ENCODE measurements at places on chromosomes 5 and 9.

- no peak for DNase-seq
Observed at GRCh38 chr9:120446671-120447070, 133.3 kb downstream of the CDK5RAP2 start.

DNA sequence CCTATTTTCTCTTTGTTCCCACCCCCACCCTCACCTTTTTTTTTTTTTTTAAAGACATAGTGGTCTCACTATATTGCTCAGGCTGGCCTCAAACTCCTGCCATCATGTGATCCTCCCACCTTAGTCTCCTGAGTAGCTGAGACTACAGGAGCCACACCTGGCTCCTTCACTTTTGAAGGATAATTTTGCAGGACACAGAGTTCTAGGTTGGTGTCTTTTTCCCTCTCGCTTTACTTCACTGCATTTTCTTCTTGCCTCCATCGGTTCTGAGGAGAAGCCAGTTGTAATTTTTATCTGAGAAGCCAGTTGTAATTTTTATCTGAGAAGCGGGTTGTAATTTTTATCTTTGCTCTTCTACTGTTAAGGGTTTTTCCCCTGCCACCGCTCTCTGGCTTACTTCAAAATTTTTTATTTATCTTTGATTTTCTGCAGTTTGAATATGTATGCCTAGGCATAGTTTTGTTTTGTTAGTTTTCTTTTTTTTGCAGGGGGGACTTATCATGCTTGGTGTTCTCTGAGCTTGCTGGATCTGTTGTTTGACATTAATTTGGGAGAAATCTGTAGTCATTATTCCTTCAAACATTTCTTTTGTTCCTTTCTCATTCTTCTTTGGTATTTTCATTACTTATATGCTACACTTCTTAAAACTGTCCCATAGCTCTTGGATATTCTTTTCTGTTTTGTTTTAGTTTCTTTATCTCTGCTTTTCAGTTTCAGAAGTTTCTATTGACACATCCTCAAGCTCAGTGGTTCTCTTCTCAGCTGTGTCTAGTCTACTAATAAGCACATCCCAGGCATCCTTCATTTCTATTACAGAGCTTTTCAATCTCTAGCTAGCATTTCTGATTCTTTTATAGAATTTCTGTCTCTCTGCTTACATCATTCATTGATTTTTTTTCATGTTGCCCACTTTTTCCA is 148.2 kb upstream of the CHD1 start:
- DNase-seq = no peak

DNA sequence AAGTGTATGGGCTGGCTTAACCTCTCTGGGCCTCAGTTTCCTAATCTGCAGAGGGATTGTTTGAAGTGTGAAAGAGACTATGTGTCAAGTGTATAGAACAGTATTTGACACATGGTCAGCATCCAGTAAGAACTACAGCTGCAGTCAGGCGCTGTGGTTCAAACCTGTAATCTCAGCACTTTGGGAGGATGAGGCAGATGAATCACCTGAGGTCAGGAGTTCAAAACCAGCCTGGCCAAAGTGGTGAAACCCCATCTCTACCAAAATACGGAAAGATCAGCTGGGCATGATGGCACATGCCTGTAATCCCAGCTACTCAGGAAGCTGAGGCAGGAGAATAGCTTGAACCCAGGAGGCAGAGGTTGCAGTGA is 31.9 kb upstream of the STING1 start:
- no peak for DNase-seq

DNA sequence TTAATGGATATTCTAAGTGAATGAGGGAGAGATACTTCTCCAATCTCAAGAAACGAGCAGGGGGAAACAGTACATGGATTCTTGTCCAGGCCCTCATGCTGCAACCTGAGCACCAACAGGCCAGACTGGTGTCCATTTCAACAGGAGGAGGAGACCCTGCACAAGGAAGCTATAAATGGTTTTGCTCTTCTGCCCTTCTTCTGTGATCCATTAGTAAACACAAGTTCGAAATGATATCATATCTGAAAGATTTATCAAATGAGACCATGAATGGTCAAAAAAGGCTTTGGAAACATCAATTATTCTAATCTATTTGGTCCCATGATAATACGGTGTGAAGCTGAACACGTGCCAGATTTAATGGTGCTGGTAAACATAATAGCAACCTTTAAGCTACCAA is 109.8 kb downstream of the NR6A1 start:
- no peak for DNase-seq

- DNase-seq = no peak
Observed at GRCh38 chr9:106929471-106930177, 66.7 kb downstream of the ZNF462 start.

DNA sequence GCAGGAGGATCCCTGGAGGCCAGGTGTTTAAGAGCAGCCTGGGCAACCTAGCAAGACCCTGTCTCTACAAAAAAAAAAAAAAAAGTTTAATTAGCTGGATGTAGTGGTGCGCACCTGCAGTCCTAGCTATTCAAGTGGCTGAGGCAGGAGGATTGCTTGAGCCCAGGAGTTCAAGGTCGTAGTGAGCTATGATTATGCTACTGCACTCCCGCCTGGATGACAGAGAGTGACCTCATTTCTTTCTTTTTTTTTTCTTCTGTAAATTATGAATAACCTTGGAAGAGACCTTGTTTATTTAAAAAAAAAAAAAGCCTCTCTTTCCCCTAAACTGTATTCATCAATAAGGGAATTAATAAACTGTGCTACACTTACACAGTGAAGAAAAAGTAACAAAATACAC is 43.6 kb upstream of the SLC30A5 start:
- no peak for DNase-seq

DNA sequence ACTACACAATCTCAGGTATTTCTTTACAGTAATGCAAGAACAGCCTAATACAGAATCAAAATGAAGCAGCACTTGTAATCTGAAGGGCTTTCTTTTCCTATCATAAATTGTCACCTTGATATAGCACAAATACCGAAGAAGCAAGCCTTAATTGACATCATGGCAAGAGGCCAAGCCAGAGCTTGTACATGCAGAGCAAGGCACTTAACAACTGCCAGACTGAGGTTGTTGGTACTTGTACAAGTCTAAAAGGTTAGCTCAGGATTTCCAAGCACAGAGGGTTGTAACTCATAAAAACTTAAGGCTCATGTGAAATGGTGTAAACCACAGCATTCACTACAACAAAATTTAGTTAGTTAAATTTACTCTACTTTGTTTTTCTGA is 158.8 kb upstream of the SPEF2 start:
- no peak for DNase-seq

DNA sequence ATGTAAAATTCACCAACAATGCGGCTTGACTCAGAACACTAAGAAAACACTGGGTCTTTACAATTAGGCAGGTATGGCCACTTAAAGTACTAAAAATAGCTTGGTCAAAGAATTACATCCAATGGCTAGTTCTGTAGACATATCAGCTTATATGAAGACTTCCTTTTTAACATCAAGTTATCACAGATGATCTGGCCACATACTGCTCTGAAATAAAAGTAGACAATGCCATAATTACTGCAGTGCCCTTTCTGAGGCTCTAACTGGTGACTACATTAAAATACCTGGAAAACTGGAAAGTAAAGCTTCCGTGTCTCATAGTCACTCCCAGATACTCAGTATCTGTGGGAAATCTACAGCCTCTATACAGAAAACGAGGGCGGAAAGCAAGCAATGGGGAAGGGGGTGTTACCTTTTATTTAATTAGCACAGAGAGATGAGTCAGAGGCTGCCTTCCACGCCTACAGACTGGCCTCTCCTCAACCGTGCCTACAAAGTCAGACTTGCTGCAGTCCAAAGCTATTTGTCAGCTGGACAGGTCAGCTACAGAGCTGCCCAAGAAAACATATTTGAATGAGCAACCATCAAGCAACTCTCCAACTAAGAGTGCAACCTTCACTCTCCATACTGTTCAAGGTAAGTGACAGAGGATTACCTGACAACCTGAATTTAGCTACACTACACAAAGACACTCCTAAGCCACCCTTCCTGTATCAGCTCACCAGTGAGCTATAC is 8.7 kb downstream of the SERINC5 start:
- no peak for DNase-seq

GRCh38 chr9:27487128-27487640 is 36.9 kb upstream of the IFNK start:
- DNase-seq = no peak

- DNase-seq = no peak
Observed at GRCh38 chr5:164439799-164440198, 934.4 kb downstream of the MAT2B start.

GRCh38 chr9:30348904-30349303 is 2035.5 kb upstream of the ACO1 start:
- DNase-seq = no peak

DNA sequence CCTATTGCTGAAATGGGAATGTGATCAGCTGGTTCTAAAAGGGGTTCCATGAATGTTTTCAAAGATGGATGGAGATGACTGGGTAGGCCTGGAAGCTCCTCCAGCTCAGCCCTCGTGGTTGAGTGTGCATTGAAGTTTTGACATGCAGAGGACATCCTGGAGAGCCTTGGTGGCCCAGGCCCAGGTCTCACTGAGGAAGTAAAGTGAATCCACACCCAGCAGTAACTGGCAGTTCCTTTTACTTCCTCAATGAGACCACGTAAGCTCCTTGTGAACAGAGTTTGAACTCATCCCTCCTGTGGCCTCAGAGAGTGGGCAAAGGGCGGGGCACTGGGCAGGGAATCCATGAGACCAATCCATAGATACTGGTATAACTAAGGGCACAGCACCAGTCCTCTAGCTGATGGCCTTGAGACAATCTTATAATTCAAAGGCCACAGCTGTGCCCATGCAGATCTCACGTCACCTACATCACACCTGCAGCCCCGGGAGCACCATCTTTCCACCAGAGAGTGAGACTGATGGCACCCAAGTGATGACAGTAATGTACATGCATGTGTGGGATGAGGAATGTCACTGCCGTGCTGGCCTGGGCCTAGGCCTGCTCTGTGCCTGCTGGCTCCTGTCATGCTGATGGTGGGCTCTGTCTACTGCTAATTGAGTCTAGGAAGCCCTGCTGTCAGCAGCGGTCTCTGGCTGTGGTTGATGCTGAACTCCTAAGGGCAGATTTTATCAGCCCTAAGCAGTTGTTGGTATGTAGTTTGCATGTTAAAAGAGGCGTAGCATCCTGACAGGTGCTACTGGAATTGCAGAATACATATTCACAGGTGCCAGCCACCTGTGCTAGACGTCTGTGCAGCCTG is 257.8 kb downstream of the FSTL4 start:
- DNase-seq = no peak

- no peak for DNase-seq
Observed at GRCh38 chr9:104138243-104138868, 44.2 kb downstream of the SMC2 start.

GRCh38 chr9:120905315-120906164 is 21.1 kb downstream of the TRAF1 start:
- DNase-seq = no peak

DNA sequence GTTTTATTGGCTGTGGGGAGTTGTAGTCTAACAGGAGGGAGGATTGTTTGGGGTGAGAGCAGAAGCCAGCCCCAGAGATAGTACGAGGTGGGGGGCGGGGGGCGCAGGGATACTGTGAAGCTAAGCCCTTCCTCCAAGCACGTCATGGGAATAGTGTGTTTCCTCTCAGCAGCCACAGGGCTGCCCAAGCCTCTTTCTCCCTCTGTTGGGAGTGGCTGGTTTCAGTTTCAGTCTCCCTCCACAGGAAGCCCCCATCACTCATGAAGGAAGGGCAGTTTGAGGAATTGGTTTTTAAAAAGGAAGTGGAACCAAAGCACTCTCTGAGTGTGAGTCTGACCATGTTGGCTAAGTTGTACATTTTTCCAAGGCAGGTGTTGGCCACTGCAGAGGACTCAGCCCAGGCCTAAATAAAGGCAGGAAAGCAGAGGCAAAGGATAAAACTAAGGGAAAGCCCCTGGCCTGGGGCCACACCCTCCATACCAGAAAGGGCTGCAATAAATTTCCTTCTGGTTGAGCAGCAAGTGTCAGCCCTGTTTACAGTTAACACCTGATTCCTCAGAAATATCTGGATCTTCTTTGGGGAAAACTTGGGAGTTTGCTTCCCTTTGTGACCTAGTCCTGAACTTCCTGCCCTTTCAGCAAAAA is 3.2 kb downstream of the RAB24 start:
- no peak for DNase-seq

DNA sequence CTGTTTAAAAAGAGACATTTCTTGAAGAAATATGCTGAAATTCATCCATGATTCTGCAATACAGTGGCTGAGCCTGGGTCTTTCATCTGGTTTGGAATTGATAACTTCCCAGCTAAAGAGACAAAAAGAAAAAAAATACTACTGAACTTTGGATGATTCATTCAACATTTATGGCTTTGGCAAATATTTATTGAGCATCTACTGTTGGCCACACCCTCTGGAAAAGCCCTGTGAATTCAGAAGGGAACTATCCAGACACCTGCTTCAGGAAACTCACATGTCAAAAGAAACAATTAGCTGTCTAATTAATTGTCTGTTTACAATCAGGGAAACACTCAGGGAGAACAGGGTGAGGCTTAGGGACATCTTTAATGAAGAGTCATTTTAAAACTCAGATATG is 17.8 kb upstream of the ZNF622 start:
- DNase-seq = no peak

- DNase-seq = no peak
Observed at GRCh38 chr5:9251379-9251980, 294.4 kb downstream of the SEMA5A start.

- DNase-seq = no peak
Observed at GRCh38 chr9:137968235-137968634, 90.7 kb downstream of the CACNA1B start.

DNA sequence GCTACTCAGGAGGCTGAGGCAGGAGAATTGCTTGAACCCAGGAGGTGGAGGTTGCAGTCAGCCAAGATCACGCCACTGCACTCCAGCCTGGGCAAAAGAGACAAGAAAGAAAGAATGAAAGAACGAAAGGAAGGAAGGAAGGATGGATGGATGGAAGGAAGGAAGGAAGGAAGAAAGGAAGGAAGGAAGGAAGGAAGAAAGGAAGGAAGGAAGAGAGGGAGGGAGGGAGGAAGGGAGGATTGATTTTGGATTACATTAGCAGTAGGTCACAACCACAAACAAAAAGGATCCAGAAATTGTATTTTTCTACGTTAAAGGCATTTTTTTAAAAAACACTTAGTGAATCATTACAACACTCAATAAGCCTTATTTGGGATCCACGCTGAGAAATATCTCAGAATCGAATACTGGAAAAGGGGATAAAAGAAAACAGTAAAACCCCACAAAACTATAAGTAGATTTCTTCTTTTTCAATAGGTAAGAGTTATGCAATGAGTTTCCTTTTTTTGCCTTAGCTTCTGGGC is 136.9 kb upstream of the FREM1 start:
- DNase-seq = no peak

GRCh38 chr9:70374962-70375618 is 39.4 kb downstream of the KLF9 start:
- no peak for DNase-seq

DNA sequence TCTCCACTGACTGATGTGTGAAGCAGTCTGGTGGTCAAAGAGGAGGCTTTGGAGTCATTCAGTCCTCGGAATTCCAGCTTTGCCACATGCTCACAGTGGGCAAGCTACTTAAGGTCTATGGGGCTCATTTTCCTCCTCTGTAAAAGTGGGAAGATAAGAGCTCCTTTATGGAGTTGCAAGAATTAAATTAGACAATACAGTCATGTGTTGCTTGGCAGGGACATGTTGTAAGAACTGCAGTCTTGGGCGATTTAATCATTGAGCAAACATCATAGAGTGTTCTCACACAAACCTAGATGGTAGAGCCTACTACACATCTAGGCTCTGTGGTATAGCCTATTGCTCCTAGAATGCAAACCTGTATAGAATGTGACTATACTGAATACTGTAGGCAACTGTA is 253.9 kb downstream of the SH3GL2 start:
- no peak for DNase-seq

- no peak for DNase-seq
Observed at GRCh38 chr5:115424030-115424429, 120.5 kb downstream of the FEM1C start.

GRCh38 chr9:18668944-18669343 is 195.0 kb downstream of the ADAMTSL1 start:
- DNase-seq = no peak
